NCI-H82 (cell line): ENCODE measurements at places on chromosomes 2 and 18.

GRCh38 chr2:161913865-161914264, 160.2 kb downstream of the DPP4 start:
- no peak for DNase-seq

GRCh38 chr18:48950536-48951447, at the start of gene SMAD7:
Gene SMAD7, minus strand, starts transcription at chr18:48950965. Its CDS starts 541 bp downstream, at chr18:48950424.
- DNase-seq: peak; percentile 50

- peak; percentile 34 for DNase-seq
Observed at GRCh38 chr2:200455958-200456421, 53.9 kb downstream of the KCTD18 start.

- no peak for DNase-seq
Observed at GRCh38 chr2:75276093-75277029, 77.0 kb upstream of the TACR1 start.

GRCh38 chr18:2978208-2978607, 34.7 kb downstream of the LPIN2 start:
- no peak for DNase-seq

DNA sequence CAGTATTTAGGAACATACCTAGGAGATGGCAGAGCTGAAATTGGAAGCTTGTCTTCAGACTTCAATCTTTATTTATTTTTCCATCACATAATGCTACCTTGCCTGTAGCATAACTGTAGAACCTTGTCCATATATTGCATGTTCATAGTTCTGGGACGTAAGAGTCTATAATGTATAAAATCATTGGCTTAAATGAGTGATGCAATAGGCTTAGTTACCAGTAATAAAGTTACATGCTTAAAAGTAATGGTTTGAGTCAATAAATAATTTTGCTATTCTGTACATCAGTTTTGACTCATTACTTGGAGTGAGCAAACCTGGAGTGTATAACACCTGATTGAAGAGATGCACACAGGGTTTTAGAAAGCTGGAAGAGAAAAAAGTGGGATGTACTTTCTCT, 229.3 kb downstream of the CDCA7 start:
- no peak for DNase-seq

DNA sequence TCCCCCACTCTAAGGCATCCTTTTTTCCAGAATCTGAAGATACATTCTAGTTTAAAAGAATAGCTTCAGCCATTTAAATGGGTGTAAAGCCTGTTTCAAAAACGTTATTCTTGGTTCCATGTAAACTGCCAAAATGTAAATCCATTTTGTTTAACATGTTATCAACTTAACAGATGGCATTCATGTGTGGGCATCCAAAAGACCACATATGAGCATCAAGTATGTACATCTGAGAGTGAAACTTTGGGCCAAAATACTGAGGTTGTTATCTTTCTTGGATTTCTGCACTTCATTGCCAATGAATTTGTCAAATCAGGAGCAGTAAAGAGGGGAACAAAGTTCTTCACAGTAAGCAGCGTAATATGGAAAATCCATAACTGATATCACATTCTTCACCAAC, 395.4 kb downstream of the ZNF804A start:
- no peak for DNase-seq

DNA sequence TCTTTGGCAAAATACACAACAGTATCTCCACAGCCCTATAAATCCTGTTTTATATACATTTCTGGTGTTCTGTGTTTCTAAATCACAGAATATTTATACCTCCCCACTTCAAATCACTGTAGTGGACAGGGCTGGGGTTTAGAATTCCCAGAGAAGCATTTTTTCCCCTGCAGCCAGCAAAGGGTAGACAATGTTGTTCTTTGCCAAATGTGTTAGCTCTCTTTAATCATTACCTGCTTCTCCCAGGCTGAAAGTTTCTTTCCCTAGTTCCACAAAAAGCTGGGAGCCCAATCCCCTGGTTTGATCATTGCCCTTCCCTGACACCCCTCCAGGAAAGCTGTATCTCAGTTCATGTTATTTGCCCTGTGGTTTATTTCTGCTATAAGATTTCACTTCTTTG, 520.0 kb upstream of the SPHKAP start:
- no peak for DNase-seq

DNA sequence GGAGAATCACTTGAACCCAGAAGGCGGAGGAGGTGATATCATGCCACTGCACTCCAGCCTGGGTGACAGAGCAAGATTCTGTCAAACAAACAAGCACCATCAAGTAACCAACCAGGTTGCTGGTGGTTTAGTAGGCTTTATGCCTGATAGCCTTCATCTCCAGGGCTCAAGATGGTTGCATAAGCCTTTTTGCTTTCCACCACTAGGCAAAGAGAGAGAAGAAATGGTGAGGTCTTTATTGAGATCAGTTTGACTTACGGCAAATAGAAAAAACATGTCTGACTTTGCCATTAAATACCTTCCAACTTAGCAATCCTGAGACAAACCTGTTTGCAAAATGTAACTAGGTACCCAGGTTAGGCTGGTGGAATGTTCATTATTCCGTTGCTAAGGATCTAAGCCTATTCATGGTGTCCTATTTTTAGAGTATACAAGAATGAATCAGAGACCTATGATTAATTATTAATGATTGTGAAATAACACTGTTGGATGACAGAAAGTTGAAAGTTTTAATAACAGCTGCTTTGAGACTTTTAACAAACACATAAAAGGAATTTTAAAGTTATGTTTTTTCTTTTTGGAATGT, 53.5 kb upstream of the SLC38A11 start:
- DNase-seq: no peak

DNA sequence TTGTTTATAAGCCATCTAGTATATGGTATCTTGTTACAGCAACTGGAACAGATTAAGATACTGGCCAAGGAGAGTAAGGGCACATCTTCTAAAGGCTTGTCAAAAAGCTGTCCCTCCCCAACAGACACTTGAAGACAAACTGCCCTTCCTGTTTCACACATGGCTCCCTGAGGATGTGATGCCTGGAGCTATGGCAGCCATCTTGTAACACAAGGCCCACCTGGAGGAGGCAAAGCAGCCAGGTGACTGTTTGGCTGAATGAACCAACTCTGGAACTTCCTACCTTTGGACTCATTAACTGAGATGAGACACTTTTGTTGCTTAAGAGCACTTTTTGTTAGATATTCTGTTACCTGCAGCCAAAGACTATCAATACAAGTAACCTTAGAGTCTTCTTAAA, 54.4 kb downstream of the SNORC start:
- DNase-seq: no peak

DNA sequence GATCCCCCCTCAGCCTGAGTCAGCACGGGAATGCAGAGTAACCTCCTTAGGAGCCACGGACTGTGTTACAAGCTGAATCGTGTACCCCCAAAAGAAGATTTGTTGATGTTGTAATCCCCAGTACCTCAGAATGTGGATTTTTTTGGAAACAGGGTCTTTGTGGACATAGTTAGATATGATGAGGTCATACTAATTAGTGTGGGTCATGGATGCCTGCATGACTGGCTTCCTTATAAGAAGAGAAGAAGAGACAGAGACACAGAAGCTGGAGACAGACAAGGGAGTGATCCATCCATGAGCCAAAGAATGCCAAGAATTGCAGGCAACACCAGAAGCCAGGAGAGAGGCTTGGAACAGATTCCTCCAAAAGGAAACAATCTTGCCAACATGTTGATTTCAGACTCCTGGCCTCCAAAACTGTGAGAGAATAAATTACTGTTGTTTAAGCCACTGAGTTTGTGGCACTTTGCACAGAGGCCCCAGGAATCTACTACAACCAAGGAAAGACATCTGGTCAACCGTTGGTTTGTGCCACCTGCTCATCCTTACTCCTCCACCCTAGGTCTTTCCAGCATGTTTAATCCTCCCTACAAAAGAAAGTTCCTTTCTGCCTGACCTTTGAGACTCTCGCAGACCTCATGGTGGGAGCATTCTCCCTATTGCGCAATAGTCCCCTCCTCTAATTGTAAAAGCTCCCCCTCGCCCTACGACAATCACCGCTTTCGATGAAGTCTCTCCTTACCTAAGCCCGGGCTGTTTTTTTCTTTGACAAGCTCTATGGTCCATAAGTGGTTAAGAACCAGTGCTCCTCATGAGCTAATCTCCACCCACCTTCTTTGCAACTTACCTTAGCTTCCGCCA, 91.6 kb downstream of the DNER start:
- DNase-seq: no peak

DNA sequence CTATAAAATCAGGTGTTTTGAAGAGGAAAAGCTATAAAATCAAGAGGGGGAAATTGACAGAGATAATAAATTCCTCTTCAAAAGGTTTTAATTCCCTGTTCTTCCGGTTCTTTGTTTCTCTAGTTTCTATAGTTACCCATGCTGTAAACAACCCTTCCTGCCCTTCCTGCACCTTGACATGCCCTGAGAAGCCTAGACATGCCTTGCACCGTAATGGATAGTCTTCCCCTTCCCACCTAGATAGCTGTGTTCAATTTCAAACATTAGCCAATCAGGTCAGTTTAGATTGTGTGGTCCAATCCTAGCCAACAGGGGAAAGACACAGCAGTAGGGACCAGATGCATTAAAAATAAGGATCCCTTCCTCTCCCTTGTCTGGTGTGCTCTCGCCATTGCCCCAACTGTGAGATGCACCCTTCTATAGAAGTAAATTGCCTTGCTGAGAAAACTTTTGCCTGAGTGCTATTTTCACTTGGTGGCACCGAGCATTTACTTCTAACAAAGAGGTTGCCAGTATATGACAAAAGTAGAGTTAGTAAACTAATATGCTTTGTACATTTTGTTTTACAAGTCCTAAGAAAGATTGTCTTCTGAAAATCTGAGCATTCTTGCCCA, 27.1 kb downstream of the SULT1C4 start:
- no peak for DNase-seq

DNA sequence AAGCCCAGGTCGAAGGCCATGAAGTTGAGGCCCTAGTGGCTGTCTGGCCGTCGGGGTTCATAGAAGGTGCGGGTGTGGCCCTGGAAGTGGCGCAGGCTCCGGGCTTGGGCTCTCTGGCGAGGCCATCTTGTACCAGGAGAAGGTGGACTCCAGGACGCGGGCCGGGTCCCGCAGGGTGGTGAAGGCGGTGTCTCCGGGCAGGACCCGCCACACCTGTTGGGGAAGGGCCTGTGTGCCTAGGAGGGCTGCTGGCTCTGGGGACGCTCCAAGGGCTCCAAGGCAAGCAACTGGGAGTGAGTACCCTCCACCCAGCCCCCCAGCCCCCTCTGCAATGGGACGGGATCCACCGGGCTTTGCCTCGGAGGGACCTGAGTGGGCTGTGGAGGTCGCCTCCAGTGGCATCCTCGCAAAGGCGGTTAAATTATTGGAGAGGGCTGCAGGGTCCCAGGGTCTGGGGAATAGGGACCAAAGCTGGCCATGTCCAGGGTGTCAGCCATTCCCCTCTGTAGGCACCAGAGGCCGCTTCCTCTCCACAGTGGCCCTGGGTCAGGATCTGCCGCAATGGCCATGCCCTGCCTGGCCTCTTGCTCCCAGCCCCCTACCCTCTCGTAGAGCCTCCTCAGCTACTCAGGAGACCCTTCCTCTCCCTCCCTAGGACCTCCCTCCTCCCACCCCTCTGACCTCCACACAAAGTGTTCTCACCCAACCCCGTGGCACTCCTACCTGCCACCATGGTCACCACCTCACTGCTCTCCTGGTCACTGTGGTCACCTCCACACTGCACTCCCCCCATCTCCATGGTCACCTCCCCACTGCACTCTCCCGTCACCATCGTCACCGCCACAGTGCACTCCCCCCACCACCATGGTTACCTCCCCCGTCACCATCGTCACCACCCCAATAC, 10.3 kb downstream of the AQP12A start:
- no peak for DNase-seq

DNA sequence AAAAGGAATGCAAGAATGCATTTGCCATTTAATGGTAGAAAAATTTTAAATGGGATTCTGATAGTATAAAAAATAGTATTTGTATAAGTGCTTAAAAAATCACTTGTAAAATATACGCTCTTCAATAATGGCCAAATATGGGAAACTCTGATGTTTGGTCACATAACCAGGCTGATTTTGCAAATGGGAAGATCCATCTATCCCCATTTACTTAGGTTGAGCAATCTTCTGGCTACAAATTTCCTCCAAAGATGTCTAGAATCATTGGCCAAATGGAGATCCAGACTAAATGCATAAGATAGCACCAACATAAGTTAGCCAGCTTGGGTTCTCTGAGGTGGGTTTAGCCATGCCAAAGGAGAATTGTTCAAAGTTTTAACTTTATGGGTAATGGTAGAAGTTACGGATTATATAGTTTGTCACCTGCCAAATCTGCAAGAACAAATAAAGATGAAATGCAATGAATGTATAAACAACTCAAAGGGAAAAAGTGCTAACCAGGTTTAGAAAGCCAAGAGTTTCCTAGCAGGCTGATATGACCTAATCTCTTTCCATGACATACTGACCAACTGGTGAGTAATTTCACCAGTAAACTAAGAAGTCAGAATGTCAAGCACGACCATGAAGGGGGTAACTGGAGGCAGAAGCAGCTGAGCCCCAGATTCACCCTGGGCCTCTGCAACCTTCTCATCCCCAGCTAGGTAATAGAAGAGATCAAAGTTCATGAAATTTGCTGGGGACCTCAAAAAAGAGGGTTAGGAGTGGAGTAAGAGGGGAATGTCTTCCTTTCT, 10.0 kb downstream of the RHOB start:
- DNase-seq: no peak

DNA sequence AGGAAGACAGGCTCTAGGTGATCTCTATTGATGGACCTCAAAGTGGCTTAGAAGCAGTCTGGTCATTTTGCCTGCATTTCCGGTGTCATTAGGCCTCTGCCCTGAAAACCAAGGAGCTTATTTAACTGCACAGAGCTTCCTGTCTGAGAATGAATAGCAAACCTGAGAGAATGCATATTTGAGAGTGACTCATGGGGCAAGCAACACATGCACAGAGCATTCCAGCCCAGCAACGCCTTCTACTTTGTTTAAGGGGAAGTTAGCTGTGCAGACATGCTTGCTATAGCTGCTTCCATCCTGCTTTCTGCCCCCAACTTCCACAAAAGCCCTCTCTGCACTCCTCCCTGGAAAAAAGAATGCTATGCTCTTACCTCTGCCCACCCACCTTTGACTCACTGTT, 232.8 kb downstream of the GRB14 start:
- DNase-seq: no peak

- no peak for DNase-seq
Observed at GRCh38 chr2:159775021-159775420, 23.0 kb downstream of the CD302 start.

- DNase-seq: no peak
Observed at GRCh38 chr2:225318440-225318839, 81.1 kb upstream of the NYAP2 start.

GRCh38 chr2:120013597-120014223, 833 bp downstream of the EPB41L5 start:
- DNase-seq: peak; percentile 69

GRCh38 chr2:146239392-146240135, 1605.3 kb upstream of the ACVR2A start:
- DNase-seq: no peak

DNA sequence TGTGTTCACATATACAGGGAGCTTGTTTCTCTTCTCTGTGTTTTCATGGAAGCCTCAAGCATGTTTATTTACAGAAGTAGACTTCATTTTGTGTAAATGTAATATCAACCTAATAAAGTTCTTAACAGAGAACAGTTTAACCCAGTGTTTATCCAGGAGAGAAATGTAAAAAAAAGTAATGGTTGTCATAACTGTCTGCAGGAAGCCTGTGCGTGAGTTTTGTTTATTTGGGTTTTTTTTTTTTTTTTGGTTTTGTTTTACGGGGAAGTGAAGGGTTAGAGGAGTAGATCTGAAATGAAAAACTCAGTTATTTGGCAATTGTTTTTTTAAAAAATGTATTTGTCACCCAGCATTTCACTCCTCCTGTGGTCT, 124.7 kb downstream of the RAPGEF4 start:
- DNase-seq: no peak
